Smooth muscle cell of bladder (primary cell): ENCODE measurements at places on chromosomes 5 and 9. TPM values are rescaled to one million over a fixed set of nuclear protein-coding genes. Genes with fewer than 3 reads are reported as not detected.

Gene GABBR2
- 2.0 and 12.9 TPM in 2 replicates for total RNA-seq

Gene SLC36A2
- not detected in 2 replicates for total RNA-seq

Gene SPATA31D4
- not detected in 2 replicates for total RNA-seq

Gene ANGPTL2
- 125 and 167 TPM in 2 replicates for total RNA-seq

Gene PDE8B
- total RNA-seq, result 0.09 and 0.14 TPM in 2 replicates

Gene TMEM174
- total RNA-seq, result not detected in 2 replicates

Gene PKD2L2
- total RNA-seq, result 0.18 TPM in 1 of 2 replicates, not detected in the other

Gene KLF9
- 85.1 and 102 TPM in 2 replicates for total RNA-seq

Gene HTR4
- total RNA-seq, result not detected in 2 replicates

Gene NRARP
- 0.09 and 0.14 TPM in 2 replicates for total RNA-seq

Gene NR6A1
- 0.09 and 0.14 TPM in 2 replicates for total RNA-seq

Gene PDE6A
- under 0.01 TPM in 1 of 2 replicates, not detected in the other for total RNA-seq

Gene CRAT
- total RNA-seq, result 31.7 and 35.3 TPM in 2 replicates

Gene SLC45A2
- 0.14 and 0.18 TPM in 2 replicates for total RNA-seq

Gene FGF1
- total RNA-seq, result 0.92 and 1.1 TPM in 2 replicates

Gene CLIC3
- total RNA-seq, result 5.0 and 7.8 TPM in 2 replicates

Gene S1PR3
- 61.4 and 77.7 TPM in 2 replicates for total RNA-seq

Gene ACTBL2
- 1.1 and 3.0 TPM in 2 replicates for total RNA-seq

Gene LEAP2
- 0.14 and 0.37 TPM in 2 replicates for total RNA-seq

Gene PCA3
- not detected in 2 replicates for total RNA-seq

Gene SPINK7
- not detected in 2 replicates for total RNA-seq

Gene DNAJC18
- total RNA-seq, result 6.3 and 7.3 TPM in 2 replicates

Gene RHOBTB3
- total RNA-seq, result 304 and 322 TPM in 2 replicates

Gene CXCL14
- total RNA-seq, result 0.14 and 0.37 TPM in 2 replicates

Gene GABRA1
- total RNA-seq, result not detected in 2 replicates

Gene IL5
- not detected in 2 replicates for total RNA-seq

Gene ANKRD20A1
- under 0.01 and 0.14 TPM in 2 replicates for total RNA-seq

Gene PRRX2
- 18.5 and 23.2 TPM in 2 replicates for total RNA-seq

Gene FOXD4L5
- under 0.01 TPM in 2 replicates for total RNA-seq

Gene ADAMTS6
- total RNA-seq, result 58.6 and 72.2 TPM in 2 replicates

Gene CNOT8
- 48.5 and 58.3 TPM in 2 replicates for total RNA-seq

Gene ANKRD55
- total RNA-seq, result not detected in 2 replicates

Gene PCDHA4
- 0.14 and 0.37 TPM in 2 replicates for total RNA-seq

Gene GOLGA1
- 9.1 and 10.7 TPM in 2 replicates for total RNA-seq

Gene MLANA
- not detected in 2 replicates for total RNA-seq

Gene CFAP90
- 0.18 TPM in 1 of 2 replicates, not detected in the other for total RNA-seq

Gene HRH2
- not detected in 2 replicates for total RNA-seq

Gene IL3
- total RNA-seq, result not detected in 2 replicates

Gene PCDHA1
- total RNA-seq, result under 0.01 TPM in 2 replicates

Gene PCDHGA6
- 3.0 and 3.2 TPM in 2 replicates for total RNA-seq

Gene IL4
- not detected in 2 replicates for total RNA-seq
